ENCODE measurements at places on chromosomes 2 and 18.

DNA sequence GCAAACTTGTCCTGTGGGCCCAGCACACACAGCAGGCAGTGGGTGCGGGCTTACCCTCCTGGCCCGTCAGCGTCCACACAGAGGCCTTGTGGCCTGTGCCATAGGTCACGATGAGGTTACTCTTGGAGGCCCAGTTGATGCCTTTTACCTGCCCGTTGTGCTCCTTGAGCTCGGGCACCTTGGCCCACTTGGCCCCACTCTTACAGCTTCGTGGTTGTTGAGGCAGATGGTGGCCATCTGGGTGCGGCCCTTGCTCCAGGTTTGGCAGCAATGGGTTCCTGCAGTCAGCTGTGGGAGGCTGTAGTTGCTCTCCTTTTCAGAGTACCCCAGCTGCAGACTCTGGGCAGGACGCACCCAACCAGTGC, 45.5 kb upstream of the PTH2R start:
- DNase-seq, result no peak

DNA sequence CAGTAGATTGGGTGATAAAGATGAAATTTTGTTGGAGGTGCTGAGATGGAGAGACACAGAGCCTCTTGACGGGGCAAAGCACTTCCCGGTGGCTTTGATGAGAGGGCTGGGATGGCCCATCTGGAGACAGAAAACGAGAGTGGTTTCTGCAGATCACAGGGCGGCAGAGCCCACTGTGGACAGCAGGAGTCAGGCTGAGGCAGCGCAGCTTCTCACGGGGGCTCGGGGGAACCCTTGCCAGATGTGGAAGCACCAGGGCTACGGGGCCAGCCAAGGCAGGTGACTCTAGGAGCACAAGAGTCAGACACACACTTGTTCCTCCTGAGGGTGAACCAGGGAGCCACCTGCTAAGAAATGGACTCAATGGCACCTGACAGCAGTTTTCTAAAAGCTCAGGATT, 78.5 kb downstream of the TPO start:
- DNase-seq, result no peak

DNA sequence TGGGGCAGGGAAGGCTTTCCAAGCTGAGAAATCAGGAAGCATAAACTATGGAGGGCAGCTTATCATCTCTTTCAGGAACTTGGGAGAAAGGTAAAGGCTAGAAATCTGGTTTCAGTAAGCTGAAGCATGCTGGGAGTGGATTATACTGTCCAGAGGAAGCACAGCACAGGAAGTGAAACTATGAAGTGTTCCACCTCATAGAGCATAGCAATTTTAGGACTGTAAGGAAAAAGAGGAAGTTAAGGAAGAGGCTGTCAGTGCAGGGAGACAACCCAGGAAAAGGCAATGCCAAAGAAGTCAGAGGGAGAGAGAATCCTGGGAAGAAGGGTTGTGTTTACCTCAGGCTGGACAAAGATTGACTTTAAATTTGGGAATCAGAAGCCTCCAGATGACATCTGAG, 51.9 kb downstream of the EFEMP1 start:
- DNase-seq, result no peak

- no peak for DNase-seq
These were observed 5.9 kb downstream of the SCYGR4 start for GRCh38 chr2:227623226-227623625.

DNA sequence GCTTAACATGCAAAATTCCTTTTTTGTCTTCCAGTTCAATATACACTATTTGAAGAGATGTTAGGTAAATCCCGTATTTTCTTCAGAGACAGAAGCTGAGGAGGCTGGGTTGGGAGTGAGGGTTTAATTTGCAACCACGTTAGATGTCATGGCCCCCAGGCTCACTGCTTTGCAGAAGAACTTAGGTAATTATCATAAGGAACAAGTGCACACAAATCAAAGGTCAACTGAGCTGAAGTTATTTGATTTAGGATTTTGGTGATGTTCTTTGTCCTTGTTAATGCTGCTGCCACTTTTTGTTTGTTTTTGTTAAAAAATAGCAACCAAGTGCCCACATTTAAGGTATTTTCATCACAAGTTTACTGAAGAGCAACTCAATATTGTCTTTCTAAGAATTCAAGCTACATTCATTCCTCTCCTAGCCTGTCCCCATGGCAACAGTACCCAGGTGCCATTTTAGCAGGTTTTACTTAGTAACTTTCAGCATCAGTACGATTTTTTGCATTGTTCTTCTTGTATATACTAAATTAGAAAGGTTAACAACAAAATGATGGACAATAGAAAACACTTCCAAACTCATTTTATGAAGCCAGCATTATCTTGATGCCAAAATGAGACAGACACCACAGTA, 62.9 kb upstream of the NDUFV2 start:
- DNase-seq, result no peak

GRCh38 chr2:220736778-220737177, 835.3 kb downstream of the EPHA4 start:
- no peak for DNase-seq

- DNase-seq, result no peak
These were observed 44.8 kb downstream of the ARL4C start for GRCh38 chr2:234451852-234452625.

DNA sequence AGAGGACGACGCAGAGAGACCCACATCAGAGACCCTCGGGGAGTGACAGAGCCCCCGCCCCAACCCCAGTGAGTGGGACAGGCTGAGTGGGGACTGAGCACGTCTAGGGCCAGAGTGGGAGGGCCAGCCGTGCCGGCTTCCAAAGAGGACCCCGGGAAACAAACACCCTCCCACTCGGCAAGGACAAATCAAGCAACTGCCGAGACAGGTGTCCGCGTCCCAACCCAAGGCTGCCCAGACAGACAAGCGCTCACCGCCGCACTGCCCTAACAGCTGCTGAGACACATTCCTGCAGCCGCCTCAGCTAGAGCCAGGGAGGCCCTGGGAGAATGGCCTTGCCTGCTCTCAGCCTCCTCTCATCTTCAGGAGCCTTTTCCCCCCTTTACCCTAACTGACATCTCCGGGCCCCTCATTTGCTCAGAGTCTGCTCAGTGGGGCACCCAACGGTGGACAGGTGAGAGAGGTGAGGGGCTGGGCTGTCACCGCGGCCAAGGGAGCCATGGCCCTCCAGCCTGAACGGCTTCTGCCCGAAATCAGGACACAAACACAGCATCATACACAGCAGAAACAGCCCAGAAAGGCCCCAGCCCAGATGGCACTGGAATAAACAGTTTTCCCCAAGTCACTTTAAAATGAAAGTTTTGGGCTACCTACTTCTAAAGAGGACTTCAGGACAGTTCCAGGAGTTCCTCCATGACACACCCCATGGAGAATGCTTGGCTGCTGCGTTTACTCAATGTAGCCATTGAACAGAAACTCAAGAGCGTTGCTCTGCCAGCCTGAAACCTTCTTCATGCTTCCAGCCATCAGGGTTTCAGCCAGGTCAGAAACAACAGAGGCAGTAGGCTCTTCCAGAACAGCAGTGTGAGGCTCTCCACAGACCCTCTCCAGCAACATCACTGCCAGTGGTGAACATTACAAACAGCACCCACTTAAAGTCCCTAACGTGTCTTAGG, 23.6 kb downstream of the SLC66A2 start:
- no peak for DNase-seq

DNA sequence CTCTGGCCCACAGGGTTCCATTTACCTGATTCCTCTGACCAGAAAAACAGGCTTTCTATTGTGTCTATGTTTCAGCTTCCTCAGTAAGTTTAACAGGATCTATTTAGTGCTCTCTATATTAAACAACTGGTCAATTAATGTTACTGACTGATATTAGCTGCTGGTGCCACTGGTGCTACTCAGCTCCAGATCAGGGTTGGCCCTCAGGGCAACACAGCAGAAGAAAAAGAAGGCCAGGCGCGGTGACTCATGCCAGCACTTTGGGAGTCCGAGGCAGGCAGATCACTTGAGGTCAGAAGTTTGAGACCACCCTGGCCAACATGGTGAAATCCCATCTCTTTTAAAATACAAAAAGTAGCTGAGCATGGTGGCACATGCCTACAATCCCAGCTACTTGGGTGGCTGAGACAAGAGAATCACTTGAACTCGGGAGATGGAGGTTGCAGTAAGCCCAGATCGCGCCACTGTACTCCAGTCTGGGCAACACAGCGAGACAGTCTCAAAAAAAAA, 56.3 kb upstream of the CHAC2 start:
- DNase-seq, result no peak

- no peak for DNase-seq
These were observed 12.7 kb upstream of the IL18R1 start for GRCh38 chr2:102342888-102343287.

- no peak for DNase-seq
These were observed 54.1 kb downstream of the LPIN2 start for GRCh38 chr18:2958819-2959298.

DNA sequence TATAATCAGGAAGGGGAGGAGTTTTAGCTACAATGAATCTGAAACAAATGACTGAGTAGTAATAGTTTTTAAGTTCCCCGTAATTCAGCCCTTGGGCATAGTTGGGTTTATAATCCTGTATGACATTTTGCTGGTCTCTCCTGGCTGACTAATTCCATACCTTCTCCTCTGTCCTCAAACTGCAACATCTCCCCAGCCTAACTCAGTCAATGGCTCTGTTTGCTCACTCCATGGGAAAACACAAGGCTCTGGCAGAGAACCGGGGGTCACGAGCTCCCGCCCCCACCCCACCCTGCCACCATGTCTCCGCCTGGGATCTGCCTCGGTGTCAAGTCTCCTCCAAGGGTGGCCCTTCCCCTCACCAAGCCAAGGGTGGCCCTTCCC, 168.6 kb downstream of the HDAC4 start:
- DNase-seq, result no peak

All from NCI-H1092 (cell line).